ENCODE measurements at places on chromosomes 4 and X.

DNA sequence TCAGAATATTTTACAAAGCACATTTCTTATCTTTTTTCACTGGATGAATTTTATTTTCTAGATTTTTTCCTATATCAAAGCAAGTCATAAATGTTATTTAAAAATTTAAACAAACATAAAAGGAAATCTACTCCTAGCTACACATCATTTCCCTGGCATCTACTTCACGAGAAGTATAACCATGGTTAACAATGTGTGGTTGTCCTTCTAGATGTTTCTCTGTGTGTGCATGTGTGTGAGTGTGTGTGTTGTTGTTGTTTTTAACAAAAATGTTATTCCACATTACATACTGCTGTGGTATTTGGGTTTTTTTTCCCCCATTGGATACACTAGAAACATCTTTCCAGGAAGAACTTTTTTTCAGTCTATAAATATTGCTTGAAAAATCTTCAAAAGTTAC, 103.1 kb downstream of the CHIC2 start:
- no peak for DNase-seq

DNA sequence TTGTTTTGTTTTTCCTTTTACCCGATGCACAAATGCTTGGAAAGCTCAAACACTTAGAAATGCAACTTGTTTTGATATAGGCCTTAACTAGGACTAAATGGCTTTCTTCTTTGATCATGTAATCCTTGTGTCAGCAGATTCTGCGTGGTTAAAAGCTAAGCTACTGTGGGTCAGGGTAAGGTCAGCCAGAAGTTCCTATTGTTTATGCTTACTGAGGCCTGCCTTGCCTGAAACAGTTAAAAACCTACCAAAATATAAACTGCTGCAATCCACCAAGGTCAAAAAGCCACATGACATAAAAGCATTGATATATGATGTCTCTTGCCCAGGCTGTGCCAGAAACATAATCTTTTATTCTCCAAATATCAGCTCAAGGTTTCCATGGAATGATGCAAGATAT, 223.4 kb downstream of the FAM47B start:
- DNase-seq = no peak

GRCh38 chr4:113469023-113469390, 292.5 kb downstream of the CAMK2D start:
- no peak for DNase-seq

DNA sequence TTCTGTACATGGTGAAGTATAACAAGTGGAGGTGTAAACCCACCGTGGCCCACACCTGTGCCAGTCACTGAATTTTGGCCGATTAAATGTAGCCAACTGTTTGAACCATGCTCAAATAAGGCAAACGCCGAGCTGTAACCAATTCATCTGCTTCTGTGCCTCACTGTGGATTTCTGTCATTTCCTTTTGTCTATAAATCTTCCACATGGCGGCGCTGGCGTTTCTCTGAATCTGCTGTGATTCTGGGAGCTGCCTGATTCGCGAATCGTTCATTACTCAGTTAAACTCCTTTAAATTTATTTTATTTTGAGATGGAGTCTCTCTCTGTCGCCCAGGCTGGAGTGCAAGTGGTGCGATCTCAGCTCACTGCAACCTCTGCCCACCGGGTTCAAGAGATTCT, 19.2 kb downstream of the SUPT20HL2 start:
- peak; percentile 2 for DNase-seq

- DNase-seq = no peak
Measured at GRCh38 chr4:141891260-141892120, 255.1 kb downstream of the IL15 start.

DNA sequence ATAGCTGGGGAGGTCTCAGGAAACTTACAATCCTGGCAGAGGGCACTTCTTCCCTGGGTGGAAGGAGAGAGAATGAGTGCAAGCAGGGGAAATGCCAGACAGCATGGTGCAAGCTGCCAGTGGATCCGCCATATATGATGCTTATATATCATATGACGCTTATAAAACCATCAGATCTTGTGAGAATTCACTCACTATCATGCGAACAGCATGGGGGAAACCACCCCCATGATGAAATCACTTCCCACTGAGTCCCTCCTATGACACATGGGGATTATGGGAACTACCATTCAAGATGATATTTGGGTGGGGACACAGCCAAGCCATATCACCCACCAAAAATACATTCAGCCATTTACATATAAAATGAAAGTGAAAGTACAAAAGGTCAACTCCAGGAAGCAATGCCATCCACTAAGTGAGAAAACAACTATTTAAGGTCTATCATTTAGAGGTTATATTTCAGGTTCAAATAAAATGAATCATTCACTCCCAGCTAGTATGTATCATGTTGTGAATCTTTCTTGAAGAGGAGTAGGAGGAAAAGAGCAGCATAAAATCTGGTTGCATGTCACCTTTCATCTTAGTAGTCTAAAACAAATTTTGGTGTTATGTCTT, 20.3 kb upstream of the DYNLT3 start:
- no peak for DNase-seq

DNA sequence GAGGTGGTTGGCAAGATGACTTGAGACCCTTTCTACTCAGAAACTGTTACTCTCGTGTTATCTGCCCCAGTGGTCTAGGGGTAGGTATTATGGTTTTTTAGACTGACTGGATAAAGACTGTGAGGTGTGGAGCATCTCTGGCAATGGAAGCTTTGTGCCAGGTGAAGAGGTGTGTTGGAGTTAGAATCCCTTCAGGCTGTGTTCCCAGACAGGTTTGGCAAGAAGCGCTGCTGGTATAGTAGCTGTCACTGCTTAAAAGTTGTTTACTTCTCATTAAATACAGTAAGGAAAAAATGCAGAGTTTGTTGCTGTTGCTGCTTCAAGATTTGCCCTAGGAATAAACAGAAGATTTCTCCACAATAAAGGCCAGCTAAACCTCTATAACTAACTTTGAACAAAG, 35.3 kb downstream of the AREG start:
- DNase-seq = no peak

DNA sequence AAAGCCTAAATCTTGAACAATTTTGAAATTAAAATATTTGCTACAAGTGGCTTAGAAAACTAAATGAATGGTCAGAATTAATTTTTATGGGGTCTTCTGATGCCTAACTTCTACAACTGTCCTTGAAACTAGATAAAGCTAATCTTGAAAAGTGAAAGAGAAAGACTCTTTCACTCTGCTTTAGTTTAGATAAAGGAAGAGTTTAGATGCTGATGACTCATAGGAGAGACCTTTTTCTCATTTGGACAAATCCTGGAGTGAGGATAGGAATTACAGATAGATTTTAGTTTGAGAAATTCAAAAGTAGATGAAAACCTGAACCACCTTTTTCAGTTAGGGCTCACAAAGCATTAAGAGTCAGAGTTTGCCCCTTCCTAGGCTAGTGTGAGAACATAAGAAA, 342.3 kb upstream of the GRID2 start:
- DNase-seq = no peak

DNA sequence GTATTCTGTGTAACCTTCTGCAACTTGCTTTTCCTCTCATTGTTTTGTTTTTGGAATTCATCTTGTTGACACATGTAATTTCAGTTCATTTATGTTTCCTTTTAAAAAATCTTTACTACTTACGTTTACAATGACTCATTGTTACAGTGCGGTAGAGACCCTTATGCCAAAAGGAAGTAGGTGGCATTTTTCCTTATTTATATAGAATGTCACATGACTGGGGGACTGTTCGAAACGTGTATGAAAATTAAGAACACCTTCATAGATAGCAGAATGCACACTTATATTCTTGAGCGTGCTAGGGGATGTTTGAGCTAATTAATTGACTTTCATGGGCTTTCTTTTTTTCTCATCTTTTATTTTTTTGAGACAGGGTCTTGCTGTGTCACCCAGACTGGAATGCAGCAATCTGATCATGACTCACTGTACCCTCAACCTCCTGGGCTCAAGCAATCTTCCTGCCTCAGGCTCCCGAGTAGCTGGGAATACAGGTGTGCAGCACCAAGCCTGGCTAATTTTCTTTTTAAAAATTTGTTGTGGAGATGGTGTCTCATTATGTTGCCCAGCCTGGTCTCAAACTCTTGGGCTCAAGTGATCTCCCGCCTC, 7.3 kb downstream of the REPS2 start:
- no peak for DNase-seq

GRCh38 chr4:67861513-67861912, 22.3 kb downstream of the TMPRSS11D start:
- no peak for DNase-seq

- DNase-seq = no peak
Measured at GRCh38 chrX:68995780-68996551, 167.1 kb downstream of the EFNB1 start.

DNA sequence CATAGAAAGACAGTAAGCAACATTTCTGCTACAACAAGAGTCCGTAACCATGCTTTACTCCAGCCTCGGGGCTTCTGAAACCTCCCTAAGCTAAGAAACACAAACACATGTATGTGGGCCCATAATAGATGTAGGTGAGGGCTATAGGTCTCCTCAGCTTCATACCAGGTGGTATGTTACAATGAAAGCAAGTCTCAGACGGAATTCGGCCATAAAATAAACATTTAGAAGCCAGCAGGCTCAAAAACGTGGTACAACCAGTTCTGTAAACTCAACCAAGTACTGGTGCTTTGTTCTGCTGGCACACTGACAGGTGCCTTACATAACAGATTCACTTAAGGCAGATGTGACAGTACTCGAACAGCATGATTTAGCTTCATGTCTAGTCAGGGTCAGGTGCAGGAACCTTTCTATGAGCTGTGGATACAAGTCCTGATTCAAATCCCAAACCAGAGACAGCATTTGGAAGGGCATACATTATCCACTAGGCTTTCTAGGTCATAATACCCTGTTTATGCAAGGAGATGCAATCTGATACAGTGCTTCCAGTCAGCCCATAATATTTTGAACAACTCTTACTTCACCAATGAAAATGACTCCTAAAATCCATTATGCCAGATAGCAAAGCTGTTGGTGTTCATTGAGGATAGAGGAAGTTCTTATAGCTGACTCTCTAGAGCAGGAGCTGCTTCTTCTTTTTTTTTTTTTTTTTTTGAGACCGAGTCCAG, 113.8 kb upstream of the ENPP6 start:
- DNase-seq = no peak

DNA sequence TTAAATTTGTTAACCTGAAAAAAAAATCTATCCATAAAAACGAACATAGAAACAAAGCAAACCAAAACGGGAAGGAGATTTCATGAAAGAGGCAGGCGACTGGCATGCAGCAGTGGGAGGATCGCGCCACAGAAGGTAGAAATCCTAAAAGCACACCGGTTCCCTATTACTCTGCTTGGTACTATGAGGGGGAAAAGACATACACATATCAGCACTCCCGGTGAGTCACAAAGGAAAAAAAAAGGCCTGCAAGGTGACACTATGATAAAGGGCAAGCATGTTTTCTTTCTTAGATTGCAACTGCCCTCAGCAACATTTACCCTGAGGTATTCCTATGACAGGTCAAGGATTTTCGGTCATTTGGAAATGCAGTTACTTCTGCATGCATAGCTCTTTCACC, 60.6 kb upstream of the NAP1L5 start:
- no peak for DNase-seq

GRCh38 chrX:153327561-153327960, 6.0 kb upstream of the PNMA6F start:
- DNase-seq = no peak

- no peak for DNase-seq
Measured at GRCh38 chrX:542179-542578, 88.4 kb upstream of the SHOX start.

GRCh38 chr4:24303926-24304325, 280.4 kb downstream of the DHX15 start:
- DNase-seq = no peak

DNA sequence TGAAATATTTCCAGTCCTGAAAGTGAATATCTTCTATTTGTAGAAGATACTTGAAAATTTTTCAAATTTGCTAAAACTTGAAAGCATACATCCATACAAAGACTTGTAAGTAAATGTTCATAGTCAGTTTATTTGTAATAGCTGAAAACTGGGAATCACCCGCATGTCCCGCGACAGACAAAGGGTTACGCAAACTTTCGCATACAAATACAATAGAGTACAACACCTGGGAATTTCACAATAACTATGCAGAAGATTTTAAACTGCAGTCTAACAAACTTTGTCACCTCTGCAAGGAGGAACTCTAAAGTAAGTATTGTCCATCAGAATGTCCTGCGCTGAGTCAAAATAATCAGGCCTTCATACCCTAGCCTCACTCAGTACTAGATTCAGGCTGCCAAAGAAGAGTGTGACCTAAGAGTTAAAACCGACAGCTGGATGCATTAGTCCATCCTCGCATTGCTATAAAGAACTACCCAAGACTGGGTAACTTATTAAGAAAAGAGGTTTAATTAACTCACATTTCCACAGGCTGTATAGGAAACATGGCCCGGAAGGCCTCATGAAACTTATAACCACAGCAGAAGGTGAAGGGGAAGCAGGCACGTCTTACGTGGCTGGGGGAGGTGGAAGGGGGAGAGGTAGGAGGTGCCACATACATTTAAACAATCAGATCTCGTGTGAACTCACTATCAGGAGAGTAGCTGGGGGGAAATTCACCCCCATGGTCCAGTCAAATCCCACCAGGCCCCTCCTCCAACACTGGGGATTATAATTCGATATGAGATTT, 60.4 kb downstream of the MMRN1 start:
- DNase-seq = no peak

DNA sequence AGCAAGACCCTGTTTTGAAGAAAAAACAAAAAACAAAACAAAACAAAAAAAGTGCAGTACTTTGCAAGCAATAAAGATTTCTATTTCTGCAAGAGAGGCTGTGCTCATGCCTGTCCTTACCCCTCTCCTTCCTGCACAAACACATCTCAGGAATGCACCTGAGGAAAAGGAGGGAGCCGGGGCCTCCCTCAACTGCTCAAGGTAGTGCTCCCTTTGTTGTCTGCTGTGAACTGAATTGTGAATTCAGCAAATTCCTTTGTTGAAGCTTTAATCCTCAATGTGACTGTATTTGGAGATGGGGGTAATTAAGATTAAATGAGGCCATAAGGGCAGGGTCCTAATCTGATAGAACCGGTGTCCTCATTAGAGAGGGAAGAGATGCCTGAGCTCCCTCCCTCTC, 13.9 kb downstream of the FTSJ1 start:
- DNase-seq = no peak

DNA sequence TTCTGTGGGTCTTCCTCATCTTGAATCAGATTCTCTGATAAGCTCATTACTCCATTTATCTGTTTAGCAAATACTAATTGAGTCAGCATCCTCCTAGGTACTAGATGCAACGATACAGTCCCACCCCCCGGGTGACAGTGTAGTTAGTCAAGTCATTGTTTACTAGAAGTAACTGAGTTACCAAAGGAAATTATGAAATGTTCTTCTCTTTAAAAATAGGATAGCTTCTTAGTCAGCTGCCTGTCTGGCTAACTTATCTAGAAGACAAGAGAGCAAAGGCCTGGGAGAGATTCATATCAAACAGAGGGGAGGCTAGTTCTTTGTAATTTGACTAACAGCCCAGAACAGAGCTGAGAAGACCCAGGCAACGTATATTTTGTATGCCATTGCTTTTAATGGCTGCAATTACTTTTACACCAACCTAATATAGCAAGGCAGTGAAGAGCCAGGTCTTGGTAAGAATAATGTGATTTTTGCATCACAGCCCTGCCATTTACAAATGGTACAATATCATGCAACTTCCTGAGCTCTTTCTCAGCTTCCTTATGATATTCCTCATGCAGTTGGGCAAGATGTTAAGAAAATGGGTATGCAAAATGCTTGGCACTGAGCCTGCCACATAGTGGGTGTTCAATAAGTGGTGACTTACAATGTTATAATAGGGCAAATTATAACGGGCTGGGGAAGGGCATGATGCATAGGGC, 149.9 kb downstream of the CHIC2 start:
- no peak for DNase-seq

Data from stimulated activated CD4-positive, alpha-beta T cell treated with anti-CD3 and anti-CD28 coated beads, Interleukin-12 subunit alpha, Interleukin-12 subunit beta, amount 100 ng/mL, for 4 hours (primary cell).